K562 (cell line): ENCODE measurements at places on chromosomes 1 and 21.

DNA sequence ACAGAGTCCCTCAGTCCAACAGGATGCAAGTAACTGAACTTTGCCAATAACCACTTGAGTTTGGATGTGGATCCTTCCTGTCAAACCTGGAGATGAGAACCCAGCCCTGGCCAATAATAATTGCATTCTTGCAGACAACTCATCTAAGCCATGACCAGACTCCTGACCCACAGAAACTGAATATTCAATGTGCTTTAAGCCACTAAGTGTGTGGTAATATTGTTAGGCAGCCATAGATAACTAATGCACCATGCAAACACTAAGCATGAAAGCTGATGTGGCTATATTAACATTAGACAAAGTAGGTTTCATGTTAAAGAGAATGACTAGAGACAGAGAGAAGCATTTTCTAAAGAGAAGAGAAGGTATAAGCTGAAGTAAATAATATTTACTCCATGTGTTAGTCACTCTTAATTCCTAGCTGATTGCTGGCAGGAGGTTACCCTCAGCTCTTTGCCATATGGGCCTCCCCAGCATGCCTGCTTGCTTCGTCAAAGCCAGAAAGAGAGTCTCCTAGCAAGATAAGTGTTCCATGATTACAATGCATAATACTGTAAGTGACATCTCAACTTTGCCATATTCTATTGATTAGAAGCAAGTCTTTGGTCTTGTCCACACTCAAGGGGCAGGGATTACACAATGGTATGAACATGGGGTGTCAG is 276.4 kb upstream of the PLXNA2 start:
- DNase-seq = no peak

- no peak for DNase-seq
Observed at GRCh38 chr21:39065917-39066316, 117.3 kb downstream of the PSMG1 start.

GRCh38 chr21:31103571-31104265 is 65.4 kb upstream of the KRTAP19-8 start:
- DNase-seq = no peak

- DNase-seq = peak; percentile 51
Observed at GRCh38 chr21:44872649-44873355, 688 bp downstream of the PTTG1IP start.

DNA sequence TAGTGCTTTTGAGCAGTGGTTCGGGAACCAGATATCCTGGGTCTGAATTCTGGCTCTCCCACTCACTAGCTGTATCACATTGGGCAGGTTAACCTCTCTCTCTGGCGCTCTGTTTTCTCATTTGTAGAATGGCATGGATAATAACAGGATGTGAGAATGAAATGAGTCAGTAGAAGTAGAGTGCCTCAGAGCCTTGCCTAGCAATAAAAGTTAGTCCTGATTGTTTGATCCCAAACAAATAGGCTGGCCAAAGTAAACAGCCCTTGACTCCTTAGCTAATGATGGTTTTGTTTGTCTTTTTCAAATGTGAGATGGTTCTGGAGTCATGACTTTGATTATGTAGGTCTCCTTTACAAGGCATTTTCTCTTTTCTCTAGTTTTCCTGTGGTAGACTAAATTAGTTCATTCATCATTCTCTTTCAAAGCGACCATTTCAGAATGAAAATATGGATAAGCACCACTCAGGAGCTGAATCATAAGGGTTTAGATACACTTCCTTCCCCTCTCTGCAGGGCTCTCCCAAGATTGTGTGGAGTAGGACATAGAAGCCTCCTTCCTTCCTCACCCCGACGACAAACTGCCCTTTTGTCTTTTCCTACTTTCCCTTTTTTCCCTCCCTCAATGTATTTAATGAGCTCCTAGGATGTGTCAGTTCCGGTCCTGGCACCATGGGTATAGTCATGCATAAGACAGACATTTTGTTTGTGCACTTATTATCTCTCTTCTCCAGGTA is 23.1 kb downstream of the KIAA0040 start:
- DNase-seq = no peak
